Ascending aorta (tissue), 2 donors: ENCODE measurements at places on chromosomes 5 and 9. TPM values are rescaled to one million over a fixed set of nuclear protein-coding genes. Genes with fewer than 3 reads are reported as not detected.

GRCh38 chr5:90473396-90474234, 956 bp downstream of the MBLAC2 start:
- H3K4me3 ChIP-seq: peak overlapping the region; percentile 81
- DNase-seq: peak; percentile 78
- no peaks in the 10 kb centered on the region for H3K27me3 ChIP-seq
- H3K4me1 ChIP-seq: no peaks in the 10 kb centered on the region

CDO1 gene
- 36.0 TPM for total RNA-seq

DNA sequence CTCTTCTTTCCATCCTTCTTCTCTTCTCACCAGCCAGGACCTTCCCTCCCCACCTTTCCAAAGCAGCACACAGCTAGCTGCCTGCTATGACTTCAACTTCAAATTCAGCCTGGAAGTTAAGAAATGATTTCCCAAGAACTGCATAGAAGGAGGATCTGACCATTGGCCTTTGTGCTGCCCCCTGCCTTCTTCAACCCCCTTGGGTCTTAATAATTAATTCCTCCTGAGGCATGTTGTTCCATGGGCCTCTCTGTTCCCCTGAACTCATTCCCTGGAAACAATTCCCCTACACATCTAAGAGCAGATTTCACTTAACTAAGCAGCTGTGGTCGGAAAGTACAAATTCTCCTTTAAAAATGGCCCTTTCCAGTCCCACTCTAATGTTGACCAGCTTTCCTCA, 62.4 kb downstream of the ADAMTS12 start:
- H3K27me3 ChIP-seq: no peaks in the 10 kb centered on the region
- H3K4me3 ChIP-seq: no peak overlapping the region
- no peaks in the 10 kb centered on the region for H3K4me1 ChIP-seq
- H3K27ac ChIP-seq: no peak overlapping the region
- no peaks in the 10 kb centered on the region for H3K36me3 ChIP-seq

DNA sequence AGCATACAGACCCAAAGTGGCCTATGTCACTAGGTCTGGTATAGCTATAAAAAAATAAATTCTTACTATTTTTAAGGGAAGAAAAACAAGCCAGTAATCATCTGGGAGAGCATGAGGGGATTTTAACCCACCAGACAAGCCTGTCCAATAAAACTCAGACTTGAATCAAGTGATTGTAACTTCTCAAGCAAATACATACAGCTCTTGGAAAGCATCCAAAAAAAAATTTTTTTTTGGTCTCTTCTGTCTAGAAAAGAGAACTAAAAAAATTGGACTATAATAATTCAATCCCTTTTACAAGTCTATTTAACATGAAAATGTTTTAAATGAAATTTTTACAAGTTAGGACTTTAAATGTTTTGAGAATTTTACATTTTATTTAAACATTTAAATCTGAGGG, 61.7 kb downstream of the FBXL17 start:
- DNase-seq: no peak
- no peak overlapping the region for H3K4me3 ChIP-seq
- H3K27ac ChIP-seq: no peak overlapping the region
- no peaks in the 10 kb centered on the region for H3K36me3 ChIP-seq
- no peaks in the 10 kb centered on the region for H3K27me3 ChIP-seq
- H3K4me1 ChIP-seq: no peaks in the 10 kb centered on the region

DNA sequence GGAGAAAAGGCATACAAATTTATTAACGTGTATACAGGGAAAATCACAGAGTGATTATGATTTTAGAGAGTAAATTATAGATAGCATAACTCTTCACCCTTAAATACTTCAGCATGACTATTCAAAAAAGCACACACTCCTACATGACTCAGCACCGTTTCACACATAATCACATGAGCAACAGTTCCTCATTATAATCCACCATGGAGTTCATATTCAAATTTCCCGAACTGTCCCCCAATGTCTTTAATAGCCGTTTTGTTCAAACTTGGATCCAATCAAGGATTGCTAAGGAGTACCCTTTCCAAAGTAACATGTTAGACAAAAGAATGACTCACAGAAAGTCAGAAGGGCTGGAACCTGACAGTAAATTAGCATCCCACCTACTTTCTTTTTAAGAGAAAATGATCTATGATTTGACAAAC, 32.1 kb downstream of the RAPGEF1 start:
- H3K27me3 ChIP-seq: no peaks in the 10 kb centered on the region
- H3K36me3 ChIP-seq: no peaks in the 10 kb centered on the region
- DNase-seq: no peak
- no peak overlapping the region for H3K4me3 ChIP-seq
- peak overlapping the region; percentile 0 for H3K27ac ChIP-seq

- H3K36me3 ChIP-seq: peaks cover 42% of the 10 kb centered on the region
- H3K4me3 ChIP-seq: peak overlapping the region; percentile 69
These were observed 916 bp downstream of the TOR1A start for GRCh38 chr9:129822898-129823541.

DNA sequence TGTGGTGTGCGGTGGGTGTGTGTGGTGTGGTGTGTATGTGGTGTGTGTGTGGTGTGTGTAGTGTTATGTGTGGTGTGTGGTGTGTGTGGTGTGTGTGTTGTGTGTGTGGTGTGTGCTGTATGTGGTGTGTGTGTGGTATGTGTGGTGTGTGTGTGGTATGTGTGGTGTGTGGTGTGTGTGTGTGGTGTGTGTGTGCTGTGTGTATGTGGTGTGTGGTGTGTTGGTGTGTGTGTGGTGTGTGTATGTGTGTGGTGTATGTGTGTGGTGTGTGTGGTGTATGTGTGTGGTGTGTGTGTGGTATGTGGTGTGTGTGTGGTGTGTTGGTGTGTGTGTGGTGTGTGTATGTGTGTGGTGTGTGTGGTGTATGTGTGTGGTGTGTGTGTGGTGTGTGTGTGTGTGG, 144.3 kb downstream of the HSD17B3 start:
- no peaks in the 10 kb centered on the region for H3K4me1 ChIP-seq
- no peaks in the 10 kb centered on the region for H3K27me3 ChIP-seq
- H3K27ac ChIP-seq: no peak overlapping the region
- H3K36me3 ChIP-seq: no peaks in the 10 kb centered on the region
- DNase-seq: no peak

DNA sequence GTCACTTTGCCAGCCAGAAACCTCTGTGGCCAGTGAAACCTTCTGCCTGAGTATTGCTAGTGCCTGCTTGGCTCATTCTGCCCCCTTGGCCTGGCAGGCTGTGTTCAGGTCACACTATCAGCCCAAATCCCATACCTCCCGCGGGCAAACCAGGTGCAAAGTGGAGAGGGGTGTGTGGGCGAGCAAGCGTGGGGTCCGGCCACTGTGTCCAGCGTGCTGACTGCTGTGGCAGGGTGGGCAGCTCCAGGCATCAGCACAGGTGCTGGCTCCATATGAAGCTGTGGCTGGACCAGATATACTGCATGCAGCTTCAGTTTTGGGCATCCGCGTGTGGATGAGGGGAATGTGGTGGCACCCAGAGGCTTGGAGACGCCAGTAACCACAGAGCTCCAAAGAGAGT, 576.5 kb upstream of the EDIL3 start:
- no peaks in the 10 kb centered on the region for H3K4me1 ChIP-seq
- no peaks in the 10 kb centered on the region for H3K27me3 ChIP-seq
- no peak for DNase-seq
- H3K4me3 ChIP-seq: no peak overlapping the region
